Muscle of leg (tissue), 16 donors: ENCODE measurements at places on chromosomes 2 and 18. TPM values are rescaled to one million over a fixed set of nuclear protein-coding genes. Genes with fewer than 3 reads are reported as not detected.

Gene GULP1
- total RNA-seq, result 32.8 TPM

GRCh38 chr2:76668279-76668678, 853.9 kb downstream of the LRRTM4 start:
- no peak for DNase-seq

- DNase-seq, result peak; percentile 83
Observed at GRCh38 chr2:159797543-159798375, at the start of gene CD302. TSS of gene CD302 (minus strand) at chr2:159798208. CDS start at chr2:159798198, 10 bp downstream.

DNA sequence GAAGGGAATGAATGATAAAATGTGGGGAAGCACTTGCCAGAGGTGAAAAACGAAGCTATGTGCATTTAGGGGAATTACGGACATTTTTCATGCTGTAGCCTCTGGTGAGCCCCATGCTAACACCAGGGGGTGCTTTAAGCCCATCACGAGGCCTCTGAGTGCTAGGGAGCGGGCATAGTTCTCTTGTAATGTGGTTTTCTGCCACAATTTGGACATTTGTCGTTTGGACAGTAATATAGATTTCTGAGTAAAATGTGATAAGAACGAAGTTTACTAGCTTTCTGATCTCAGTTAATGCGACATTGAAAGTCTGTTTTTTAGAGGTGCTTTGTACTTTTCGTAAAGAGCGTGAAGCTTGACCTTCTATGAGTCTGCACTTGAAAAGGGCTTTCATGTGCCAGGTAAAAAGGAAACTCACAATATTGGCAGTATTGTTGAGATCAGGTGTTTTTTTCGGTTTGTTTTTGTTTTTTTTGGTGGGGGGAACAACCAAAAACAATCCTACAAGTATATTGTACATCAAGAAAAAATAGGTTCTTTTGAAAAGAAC, 50.6 kb downstream of the TRAF3IP1 start:
- DNase-seq, result peak; percentile 84
